ENCODE measurements at places on chromosomes 1 and 21.
A peak's percentile ranks its signal among the peaks of the same experiment; 100 is the strongest.

- H3K4me1 ChIP-seq, result no peaks in the 10 kb centered on the region
- no peaks in the 10 kb centered on the region for H3K27me3 ChIP-seq
- H3K36me3 ChIP-seq, result no peaks in the 10 kb centered on the region
- H3K27ac ChIP-seq, result no peak overlapping the region
Observed at GRCh38 chr1:6054596-6054995, 8.9 kb downstream of the KCNAB2 start.

DNA sequence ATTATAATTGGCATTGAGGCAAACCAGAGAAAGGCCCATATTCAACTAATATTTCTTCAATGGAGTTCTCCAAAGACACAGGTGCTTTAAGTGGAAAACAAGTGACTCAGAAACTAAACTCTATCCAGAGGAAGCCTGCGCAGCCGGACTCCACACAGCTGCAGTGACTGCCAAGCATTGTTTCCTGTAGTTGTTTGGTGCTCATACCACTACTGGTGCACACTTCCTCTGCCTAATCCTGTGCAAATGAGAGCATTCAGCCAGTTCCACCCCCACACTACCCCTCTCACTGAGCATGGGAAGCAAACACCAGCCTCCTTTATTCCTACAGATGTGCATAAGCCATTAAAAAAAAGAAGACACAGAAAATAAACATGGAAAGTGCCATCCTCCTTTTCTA is 102.9 kb downstream of the VAV3 start:
- no peaks in the 10 kb centered on the region for H3K36me3 ChIP-seq
- peaks cover 4% of the 10 kb centered on the region for H3K27me3 ChIP-seq
- no peaks in the 10 kb centered on the region for H3K4me1 ChIP-seq
- H3K27ac ChIP-seq, result no peak overlapping the region

DNA sequence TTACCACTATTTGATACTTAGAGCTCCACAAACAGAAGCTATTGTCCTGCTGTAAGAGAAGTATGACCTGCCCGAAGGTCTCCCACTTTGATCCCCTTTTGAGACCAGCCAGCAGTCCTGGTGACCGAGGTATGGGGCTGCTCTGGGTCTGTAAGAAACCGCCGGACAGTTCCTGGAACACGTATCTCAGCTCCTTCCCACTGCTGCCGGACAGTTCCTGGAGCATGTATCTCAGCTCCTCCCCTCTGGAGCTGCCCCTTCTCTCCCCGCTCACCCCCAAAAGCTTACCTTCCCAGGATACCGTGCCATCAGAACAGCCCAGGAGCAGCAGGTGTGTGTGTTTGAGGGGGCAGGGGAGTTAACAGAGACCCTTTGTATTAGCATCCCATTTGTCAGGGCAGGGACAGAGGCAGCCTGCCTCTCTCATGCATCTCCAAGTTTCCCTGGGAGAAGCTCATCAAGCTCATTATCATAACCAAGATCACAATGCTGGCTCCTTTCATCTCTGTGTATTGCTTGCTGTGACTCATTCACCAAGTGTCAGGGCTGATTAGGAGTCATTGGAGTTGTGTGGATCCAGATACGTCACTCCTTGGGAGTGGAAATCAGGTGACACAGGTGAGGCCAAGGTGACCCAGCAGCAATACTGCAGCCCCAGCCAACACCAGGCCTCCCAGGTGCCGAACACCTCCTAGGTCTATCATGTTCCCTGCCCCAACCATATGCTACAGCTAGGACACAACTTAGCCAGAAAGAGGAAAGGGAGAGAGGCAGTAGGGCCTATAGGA is 25.3 kb downstream of the OPTC start:
- H3K27ac ChIP-seq, result no peak overlapping the region
- DNase-seq, result no peak
- peaks cover 18% of the 10 kb centered on the region for H3K4me1 ChIP-seq
- no peaks in the 10 kb centered on the region for H3K27me3 ChIP-seq
- no peaks in the 10 kb centered on the region for H3K36me3 ChIP-seq

DNA sequence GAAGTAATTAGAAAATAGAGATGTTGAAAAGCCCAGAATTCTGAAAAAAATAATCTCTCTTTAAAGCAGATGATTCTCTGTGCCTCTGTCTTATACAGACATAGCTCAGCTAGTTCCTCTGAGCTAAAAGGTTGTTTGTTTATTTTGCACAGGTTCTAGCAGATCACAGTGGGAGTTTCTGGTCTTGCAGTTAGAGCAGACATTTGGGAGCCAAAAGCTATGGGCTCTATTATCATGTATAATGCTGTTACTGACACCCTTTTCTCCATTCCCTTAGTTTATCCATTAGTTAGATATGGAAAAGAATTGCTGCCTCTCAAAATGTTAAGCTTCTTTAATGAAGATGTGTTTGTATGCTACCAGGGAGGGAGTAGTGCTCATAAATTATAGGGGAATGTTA is 20.5 kb upstream of the CD55 start:
- H3K4me3 ChIP-seq, result no peak overlapping the region
- no peak for DNase-seq
- H3K36me3 ChIP-seq, result no peaks in the 10 kb centered on the region
- no peaks in the 10 kb centered on the region for H3K4me1 ChIP-seq

GRCh38 chr1:6110326-6110725 is 64.6 kb downstream of the KCNAB2 start:
- no peak overlapping the region for H3K4me3 ChIP-seq
- no peaks in the 10 kb centered on the region for H3K4me1 ChIP-seq
- no peak overlapping the region for H3K27ac ChIP-seq

DNA sequence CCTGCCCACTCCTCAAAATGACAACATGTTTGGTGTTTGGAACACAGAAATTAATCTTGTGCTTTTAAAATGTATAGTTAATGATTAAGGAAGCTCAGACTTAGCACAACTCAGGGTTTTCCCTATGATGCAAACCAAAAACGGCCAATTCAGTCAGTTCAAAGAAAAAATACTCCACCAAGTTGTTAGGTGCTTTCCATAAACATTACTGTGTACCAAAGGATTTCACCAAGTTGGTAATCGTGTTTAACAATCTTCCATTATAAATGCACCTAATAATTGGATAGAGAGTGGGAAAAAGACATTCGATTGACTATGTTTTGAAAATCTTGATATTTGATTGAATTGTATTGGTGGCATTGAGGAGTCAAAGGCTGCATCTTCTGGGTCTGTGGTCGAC is 33.3 kb upstream of the DUSP10 start:
- no peaks in the 10 kb centered on the region for H3K27me3 ChIP-seq
- H3K27ac ChIP-seq, result no peak overlapping the region
- no peaks in the 10 kb centered on the region for H3K36me3 ChIP-seq
- DNase-seq, result no peak
- no peaks in the 10 kb centered on the region for H3K4me1 ChIP-seq

DNA sequence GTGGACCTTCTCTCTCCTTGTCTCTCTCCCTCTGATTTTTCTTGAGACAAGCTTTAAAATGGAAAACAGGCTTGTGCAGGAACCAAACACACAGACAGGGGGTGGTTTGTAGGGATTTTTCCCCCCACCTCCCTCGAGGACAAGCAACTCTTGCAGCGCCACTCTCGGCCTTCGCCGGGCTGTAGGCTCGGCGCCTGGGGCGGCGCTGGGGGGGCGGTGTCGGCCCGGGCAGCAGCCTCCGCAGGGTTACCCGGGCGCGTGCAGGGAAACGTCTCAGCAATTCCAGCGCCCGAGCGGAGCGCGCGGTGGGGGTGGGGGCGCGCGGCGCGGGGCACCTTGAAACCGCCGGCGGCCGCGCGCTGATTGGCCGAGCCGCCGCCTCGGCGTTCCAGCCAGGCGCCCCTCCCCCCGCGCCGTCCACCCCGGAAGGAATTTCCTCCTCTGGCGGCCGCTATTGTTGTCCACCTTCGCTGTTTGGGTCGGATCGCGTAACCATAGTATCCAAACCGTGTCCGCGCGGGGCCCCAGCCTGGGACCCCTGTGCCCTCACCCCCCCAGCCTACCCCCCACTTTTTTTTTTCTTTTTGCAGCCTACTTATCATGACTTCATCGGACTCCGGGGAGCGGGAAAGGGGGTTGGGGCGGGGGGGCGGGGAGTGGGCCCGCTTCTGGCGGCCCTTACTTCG is 59.8 kb upstream of the ACOT11 start:
- peak; percentile 83 for DNase-seq
- H3K36me3 ChIP-seq, result no peaks in the 10 kb centered on the region
- H3K27me3 ChIP-seq, result no peaks in the 10 kb centered on the region
- H3K4me3 ChIP-seq, result peak overlapping the region; percentile 26

GRCh38 chr1:29221296-29221695 is 9.4 kb downstream of the MECR start:
- no peaks in the 10 kb centered on the region for H3K36me3 ChIP-seq
- no peaks in the 10 kb centered on the region for H3K27me3 ChIP-seq
- no peak for DNase-seq
- no peak overlapping the region for H3K4me3 ChIP-seq

DNA sequence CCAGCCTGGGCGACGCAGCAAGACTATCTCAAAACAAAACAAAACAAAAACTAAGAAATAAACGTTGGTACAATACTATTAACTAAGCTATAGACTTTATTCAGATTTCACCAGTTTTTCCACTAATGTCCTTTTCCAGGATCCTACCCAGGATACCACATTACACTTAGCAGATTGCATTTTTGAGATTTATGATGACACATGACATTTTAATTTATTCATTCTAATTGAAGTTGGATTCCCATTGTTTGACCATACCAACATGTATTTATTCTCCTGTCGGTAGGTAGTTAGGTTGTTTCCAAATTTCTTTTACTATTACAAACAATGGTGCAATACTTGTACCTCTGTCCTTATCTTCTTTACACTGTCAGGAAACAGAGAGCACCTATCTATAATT is 6.8 kb upstream of the KLF17 start:
- H3K27me3 ChIP-seq, result no peaks in the 10 kb centered on the region
- no peaks in the 10 kb centered on the region for H3K4me1 ChIP-seq
- H3K36me3 ChIP-seq, result no peaks in the 10 kb centered on the region
- DNase-seq, result no peak

GRCh38 chr1:160925652-160926244 is 28.9 kb downstream of the ITLN2 start:
- no peaks in the 10 kb centered on the region for H3K4me1 ChIP-seq
- H3K4me3 ChIP-seq, result no peak overlapping the region
- no peak overlapping the region for H3K27ac ChIP-seq
- no peaks in the 10 kb centered on the region for H3K27me3 ChIP-seq

Data from fibroblast of lung (primary cell).